ENCODE measurements at places on chromosomes 5 and 9.

GRCh38 chr5:109126481-109126880, 283.3 kb downstream of the PJA2 start:
- DNase-seq, result no peak

DNA sequence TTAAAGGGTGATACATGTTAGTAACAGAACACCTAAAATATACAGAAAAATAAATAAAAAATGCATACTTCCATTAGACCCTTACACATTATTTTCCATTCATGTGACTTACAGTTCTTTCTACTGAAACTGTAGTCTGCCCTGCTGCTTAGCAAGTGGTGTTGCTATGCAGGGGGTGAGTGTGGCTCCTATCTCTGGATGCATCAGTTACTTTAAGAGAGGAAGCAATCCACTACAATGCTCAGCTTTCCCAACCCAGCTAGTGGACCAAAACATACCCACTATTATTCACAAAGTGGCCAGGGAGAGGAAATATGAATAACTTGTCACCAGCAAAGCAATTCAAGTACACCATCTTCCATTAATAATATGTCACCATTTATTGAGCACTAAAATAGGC, 121.8 kb downstream of the DOCK2 start:
- DNase-seq, result no peak

- DNase-seq, result no peak
These were observed 363.2 kb upstream of the MPDZ start for GRCh38 chr9:13642646-13643045.

GRCh38 chr5:98905857-98906688, 22.7 kb downstream of the CHD1 start:
- DNase-seq, result peak; percentile 71

GRCh38 chr5:9456435-9457042, 89.3 kb downstream of the SEMA5A start:
- DNase-seq, result no peak

GRCh38 chr5:88718736-88719135, 164.2 kb downstream of the MEF2C start:
- no peak for DNase-seq

- no peak for DNase-seq
These were observed 288.6 kb upstream of the C9orf72 start for GRCh38 chr9:27861887-27862286.

GRCh38 chr9:8857926-8858595, 1058.5 kb upstream of the DMAC1 start:
- DNase-seq, result no peak

DNA sequence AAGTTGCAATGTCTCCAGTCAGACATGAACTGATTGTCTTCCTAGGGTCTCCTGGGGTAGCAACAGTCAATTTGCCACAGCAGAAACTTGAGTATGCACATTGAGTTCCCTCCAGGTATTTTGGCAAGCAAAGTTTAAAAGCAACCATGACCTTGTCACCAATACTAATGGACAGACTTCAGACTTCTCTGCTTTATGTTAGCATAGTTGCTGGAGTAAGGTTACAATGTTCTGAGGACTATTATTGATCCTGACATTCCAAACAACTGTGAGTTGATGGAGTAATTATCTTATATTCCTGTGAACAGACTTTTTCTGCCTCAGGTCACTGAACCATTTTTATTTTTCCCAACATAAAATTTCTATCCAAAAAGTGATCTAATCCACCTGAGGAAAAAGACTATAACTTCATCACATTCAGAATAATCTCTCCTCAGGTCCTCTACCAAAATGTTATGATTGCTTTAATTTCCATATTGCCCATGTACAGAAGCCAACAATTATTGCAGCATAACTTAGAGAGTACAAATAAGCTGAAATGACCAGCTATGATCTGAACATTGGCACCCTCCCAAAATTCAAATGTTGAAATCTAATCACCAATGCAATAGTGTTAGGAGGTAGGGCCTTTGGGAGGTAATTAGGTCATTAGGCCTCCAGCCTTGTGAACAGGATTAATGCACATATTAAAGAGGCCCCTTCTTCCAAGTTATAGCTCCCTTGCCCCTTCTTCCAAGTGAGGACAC, 228.3 kb downstream of the PDE4D start:
- no peak for DNase-seq

GRCh38 chr5:135095871-135096270, 61.8 kb upstream of the PITX1 start:
- DNase-seq, result no peak

DNA sequence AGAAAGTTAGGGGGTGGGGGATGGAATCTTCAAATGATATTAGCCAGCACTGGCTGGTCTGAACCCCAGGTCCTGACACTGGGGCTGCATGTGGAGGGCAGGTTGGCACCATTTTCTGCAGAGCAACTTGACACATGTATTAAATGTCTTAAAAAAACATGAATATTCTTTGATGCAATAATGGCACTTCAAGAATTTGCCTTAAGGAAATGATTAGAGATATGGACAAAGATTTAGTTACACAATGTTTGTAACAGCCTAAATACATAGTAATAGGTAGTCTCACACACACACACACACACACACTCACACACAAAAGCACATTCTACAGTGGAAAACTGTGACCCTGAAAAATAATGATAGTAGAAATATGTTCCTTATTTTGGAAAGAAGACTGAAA, 3.6 kb downstream of the SVEP1 start:
- DNase-seq, result no peak

DNA sequence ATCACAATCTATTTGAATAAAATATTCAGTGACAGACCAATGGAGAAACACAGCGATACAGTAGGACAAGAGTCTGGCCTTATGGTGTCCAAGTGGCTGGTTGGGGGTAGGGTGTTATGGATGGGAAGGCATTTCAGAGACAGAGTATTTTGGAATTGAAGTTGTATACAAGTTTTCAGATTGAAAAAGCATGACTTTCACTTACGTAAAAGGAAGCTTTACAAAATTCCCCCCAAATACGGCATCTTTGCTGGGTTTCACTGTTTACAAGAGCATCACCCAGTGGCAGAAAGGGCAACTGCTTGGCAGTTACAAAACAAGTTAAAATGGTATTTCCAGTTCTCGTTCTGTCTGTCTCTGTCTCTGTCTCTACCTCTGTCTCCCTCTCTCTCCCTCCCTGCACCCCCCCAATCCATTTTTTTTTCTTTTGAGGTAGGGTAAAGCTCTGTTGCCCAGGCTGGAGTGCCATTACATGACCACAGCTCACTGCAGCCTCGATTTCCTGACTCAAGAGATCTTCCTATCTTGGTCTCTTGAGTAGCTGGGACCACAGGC, 86.2 kb downstream of the PTPN3 start:
- peak; percentile 56 for DNase-seq

GRCh38 chr9:133237035-133237731, 28.1 kb upstream of the OBP2B start:
- no peak for DNase-seq

- no peak for DNase-seq
These were observed 42.7 kb upstream of the MVB12B start for GRCh38 chr9:126283799-126284465.

- no peak for DNase-seq
These were observed 25.6 kb downstream of the TGFBI start for GRCh38 chr5:136054142-136055019.

- no peak for DNase-seq
These were observed 116.0 kb upstream of the ADRA1B start for GRCh38 chr5:159800131-159800840.

GRCh38 chr9:109971226-109971625, 191.2 kb downstream of the PALM2AKAP2 start:
- DNase-seq, result no peak

DNA sequence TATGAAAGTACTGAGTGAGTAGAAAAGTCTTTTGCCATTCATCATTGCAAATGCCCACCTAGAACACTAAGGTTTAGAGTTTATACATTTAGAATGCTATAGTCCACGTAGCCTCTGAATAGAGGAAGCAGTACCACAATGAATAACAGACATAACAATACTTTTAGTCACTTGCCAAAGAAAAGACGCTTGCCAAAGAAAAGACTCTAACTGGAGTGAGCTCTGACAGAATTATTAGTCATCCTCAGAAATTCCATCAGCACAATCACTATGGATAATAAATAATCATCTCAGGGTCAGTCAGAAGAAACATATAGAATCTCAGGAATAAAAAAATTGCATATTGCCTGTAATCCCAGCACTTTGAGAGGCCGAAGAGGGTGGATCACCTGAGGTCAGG, 168.5 kb upstream of the TARS1 start:
- DNase-seq, result no peak

GRCh38 chr9:136659861-136660784, 2.6 kb upstream of the EGFL7 start:
- DNase-seq, result no peak

DNA sequence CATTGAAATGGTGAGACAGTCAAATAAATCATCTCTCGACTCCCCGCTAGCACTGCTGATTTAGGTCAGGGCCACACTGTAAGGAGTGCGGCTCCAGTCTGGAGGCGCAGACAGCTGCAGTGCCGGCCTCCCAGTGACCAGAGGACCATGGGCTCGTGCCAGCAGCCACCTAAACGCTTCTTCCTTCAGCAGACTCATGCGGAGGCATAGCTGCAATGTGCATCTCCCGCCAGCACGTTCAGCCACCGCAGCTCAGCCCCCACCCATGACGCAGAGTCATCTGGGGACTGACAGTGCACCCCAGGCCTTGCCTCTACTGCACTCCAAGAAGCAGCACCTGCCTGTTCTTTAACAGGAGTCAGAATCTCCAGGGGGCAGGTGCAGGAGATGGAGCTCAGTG, 13.6 kb upstream of the MAPK9 start:
- no peak for DNase-seq

DNA sequence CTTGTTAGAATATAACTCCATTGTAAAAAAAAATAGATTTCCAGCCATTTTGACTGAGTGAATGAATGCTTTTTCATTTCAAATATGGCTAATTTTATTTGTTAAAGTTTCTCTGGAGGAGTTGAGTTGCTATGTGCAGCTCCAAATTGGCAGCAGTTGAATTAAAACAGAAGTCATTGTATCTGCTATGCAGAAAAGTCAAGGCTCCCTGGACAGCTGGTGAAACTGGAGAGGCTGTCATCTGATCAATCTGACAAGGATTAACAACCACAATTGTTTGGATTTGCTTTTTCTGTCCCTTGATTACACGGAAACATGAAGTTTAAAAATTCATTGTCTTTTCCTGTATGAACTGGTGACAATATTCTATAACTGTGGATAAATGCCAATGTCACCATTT, 713.9 kb downstream of the EFNA5 start:
- no peak for DNase-seq

- DNase-seq, result no peak
These were observed 21.1 kb upstream of the ZNF131 start for GRCh38 chr5:43099640-43100039.

- peak; percentile 37 for DNase-seq
These were observed 32.8 kb downstream of the PCDH1 start for GRCh38 chr5:141845371-141845851.

DNA sequence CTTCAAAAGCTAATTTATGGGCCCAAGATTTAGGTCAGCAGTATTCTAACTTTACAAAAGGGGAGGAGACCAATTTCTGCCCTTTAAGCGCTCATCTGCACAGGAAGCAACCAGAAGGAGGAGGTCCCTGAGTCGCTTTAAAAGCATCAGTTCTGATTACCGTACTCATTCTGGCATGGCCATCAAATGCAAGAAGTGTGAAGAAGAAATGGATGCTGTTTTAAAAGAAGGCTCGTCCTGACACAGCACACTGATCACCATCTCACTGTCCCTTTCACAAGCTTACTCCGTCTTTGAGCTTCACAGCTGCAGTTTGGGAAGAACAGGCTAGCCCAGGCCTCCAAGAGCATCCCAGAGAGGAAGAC, 17.5 kb downstream of the ZNF608 start:
- DNase-seq, result no peak

GRCh38 chr9:113646946-113647914, 183.7 kb downstream of the RGS3 start:
- DNase-seq, result no peak

- peak; percentile 90 for DNase-seq
These were observed 54.0 kb downstream of the PCA3 start for GRCh38 chr9:76818271-76818670.

- no peak for DNase-seq
These were observed 83.9 kb downstream of the PAPPA start for GRCh38 chr9:116237456-116237855.

DNA sequence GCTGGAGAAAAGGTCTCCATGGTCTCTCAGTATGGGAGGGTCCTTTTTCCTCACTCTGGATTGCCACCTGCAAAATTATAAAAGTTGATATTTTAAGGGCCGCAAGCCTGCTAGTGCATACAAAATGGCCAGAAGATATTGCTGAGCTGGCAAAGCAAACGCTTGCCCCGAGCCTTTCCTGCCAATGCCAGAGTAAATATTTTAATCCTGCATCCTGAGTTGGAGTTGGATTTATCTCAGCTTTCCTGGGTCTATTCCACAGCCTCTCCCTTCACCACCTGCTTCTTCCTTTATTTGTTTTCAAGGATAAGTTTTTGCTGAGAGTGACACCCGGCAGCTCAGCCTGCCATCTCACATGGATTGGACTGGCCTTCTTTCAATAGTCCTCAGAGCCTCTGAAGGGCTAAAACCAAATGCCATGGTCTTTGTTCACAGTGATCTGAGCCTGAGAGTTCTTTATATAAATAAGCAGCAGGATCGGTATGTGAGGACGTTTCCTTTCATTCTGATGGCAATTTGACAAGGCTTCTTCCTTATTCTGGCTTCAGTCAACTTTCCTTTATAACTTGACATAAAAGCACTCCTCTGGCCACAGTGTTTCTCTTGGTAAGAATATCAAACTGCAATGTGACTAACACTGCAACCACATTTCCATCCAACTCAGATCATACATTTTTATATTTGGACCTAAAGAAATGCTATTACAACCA, 170.1 kb downstream of the ADAMTS12 start:
- DNase-seq, result no peak

DNA sequence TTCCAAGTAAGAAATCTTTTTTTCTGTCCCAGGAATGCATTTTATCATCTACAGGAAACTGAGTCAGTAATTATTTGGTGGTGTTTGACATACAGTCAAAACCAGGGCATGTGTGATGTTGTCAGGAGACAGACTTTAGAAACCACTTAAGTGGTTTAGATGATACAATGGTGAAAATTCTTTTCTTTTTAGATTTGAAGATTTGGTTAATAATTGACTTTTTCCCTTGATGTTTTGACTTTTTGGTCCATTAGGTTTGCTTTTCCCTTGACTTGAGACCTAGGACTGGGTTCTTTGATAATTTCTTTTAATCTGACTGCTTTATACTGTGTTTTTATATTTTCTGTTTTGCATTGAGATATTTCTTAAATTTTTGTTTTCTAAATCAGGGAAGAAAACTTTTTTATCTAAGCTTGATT, 85.2 kb downstream of the RASGRF2 start:
- no peak for DNase-seq

- no peak for DNase-seq
These were observed 58.0 kb downstream of the FXN start for GRCh38 chr9:69093471-69094103.

All from SK-MEL-5 (cell line).